ENCODE measurements at places on chromosomes 7 and 10. TPM values are rescaled to one million over a fixed set of nuclear protein-coding genes. Genes with fewer than 3 reads are reported as not detected.

DNA sequence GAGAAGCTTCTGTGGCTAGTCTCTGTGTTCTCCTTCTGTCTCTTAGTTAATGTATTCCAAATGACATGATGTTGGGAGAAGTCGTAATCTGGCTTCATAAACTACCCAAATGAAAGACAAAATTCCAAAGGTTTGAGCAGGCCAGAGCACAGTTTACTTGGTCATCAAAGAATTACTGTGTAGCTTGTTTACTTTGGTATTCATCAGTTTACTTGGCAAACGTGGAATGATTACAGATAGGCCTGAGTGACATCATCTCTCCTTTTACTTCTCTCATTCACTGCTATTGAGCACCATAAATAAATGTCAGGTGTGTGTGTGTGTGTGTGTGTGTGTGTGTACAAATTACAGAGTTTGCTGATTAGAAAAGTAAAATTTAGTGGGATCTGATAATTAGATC lies 327.3 kb downstream of the PHTF2 start:
- ATAC-seq: no peak

GRCh38 chr7:66119245-66119850 lies 4.7 kb downstream of the CRCP start:
- ATAC-seq: no peak

GRCh38 chr7:74455291-74455804 lies 1.6 kb downstream of the GTF2IRD1 start:
- ATAC-seq: no peak

- ATAC-seq: no peak
Measured at GRCh38 chr7:135075716-135076115, 72.2 kb upstream of the TMEM140 start.

DNA sequence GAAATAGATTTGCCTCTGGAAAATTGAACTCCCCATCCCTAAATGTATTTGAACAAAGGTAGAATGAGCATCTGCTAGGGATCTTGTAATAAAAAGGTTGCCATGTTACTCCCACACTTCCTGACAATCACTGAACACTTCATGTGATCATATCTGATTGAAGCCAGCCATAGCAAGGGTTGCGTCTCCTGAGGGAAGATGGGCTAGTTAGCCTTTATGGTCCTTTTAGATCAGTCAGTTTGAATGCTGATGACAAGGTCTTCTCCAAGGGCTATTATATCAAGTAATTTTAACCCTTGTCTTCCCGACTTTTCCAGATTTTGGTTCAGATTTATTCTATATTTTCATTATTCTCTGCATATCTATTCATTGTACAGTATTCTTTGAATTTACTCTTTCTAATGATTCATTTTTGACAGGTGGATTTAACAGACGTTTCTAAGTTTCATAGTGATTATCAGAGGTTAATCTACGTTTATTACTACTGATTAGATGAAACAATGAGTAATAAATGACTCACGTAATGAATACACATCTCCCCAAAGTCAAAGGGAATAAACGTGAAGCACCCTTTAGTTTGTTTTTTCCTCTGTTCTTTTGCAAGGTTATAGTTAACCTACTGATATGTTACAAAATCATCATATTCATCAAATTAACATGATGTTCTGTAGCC lies 28.1 kb downstream of the CSGALNACT2 start:
- no peak for ATAC-seq

DNA sequence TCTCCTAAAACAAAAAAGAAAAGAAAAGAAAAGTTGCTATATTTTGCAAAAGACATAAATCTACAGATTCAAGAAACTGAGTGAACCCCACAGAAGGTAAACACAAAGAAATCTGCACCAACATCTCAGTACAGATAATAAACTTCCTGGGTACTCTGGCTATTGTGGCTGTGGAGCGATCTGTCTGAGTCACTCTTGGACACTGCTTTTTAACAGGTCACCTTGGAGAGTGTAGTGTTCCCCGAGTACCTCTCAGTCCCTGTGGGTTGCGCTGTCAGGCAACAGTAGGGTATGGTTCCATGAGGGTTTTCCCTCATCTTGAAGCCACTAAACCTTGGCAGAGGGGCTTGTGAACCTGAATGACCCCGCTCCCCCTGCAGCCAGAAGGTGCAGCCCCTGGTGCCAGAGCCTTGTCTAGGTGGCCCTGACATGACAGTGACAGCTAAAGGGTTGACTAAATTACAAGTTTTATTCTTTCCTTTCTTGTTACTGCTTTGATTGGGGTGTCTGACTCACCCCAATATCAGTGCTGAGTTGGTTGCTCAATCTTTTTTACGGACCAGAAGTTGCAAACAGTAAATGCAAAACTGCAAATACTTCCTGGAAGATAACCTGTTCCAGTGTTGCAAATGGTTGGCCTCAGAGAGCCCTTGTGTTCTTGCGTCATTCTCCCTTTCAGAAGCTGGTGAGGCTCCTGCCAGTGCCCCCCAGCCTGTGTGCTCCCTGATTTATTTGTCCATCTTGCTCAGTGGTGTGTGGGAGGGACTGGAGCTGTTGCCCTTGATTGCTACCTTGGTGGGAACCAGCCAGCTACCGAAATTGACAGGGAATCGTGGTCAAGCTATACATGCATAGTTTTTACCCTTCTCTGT lies 30.6 kb downstream of the POR start:
- peak; percentile 72 for ATAC-seq

DNA sequence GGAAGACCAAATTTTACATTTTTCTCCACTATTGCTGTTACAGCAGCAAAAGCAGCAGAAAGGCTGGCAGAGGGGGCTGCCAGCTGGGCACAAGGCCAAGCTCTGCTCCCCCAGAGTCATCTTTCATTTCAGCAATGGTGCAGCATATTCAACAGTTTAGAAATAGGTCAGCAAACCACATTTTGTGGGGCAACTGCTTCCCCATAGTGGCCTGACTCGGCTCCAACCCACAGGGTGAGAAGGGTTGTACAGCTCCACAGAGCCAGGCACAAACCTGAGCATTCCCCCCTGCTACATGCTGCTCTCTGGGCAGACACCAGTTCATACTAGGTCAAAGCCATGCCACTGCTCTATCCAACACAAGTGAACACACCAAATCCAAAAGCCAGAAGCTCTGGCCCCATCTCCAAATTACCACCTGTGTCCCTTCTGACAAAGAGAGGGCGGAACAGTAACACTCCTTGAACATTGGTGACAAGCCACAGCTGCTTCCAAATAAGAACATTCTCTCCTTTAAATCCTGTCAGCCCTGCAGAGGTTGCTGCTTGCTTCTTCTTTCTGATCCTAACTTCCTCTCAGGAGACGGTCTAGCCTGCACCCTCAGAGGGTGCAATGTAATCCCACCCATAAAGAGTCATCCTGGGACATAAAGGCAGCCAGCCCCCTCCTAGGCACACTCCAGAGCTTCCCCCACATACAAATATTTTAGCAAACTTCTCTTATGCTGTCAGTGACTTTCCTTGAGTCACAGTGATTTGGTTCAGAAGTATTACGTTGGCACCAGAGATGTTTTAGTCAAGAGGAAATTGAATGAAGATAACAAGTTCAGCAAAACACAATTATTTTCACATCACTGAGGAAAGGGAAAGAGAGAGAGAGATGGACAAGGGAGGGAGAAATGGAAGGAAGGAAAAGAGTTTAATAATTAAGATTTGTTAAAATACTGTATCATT lies 39.0 kb upstream of the SLIT1 start:
- ATAC-seq: no peak

DNA sequence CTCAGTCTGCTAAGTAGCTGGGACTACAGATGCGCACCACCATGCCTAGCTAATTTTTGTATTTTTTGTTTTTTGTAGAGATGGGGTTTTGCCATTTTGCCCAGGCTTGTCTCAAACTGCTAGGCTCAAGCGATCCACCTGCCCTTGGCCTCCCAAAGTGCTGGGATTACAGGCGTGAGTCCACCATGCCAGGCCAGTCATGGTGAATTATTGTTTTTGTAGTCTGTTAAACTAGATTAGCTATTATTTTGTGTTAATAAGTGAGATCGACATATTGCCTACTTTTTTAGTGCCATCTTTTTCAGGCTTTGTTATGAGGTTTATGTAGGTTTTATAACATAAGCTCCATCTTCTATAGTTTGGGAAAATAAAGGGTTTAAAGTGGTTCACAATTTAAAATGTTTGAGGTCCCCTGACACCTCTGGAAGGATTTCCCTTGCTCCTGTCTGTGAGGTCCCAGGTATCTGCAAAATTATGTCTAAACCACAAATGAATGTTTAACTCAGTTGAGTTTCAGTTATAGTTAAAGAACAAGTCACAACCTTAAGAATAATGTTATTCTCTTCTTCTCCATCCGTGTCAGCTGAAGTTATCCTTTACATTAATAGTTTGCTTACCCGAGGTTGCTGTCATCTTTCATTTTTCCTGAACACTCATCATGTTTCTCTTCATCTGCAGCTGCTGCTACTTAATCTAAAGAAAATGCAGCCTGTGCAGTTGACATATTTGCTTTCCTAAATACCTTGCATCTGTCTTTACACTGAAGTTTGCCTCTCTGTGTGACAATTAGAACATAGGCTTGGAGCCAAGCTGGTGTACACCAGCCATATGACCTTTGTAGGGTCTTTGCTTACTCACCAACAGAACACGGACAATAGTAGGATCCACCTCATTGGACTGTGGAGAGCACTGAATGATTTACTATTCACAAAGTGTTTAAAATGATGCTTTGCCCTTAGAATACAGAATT lies 8.9 kb upstream of the VSTM4 start:
- no peak for ATAC-seq

DNA sequence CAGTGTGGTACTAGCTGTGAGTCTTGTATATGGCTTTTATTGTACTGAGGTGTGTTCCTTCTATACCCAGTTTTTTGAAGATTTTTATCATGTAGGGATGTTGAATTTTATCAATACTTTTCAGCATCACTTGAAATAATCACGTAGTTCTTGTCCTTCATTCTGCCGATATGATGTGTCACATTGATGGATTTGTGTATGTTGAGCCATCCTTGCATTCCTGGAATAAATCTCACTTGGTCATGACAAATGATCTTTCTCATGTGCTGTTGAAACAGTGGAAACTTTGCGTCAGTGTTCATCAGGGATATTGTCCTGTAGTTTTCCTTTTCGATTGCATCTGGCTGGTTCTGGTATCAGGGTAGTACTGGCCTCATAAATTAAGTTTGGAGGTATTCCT lies 7.1 kb upstream of the PRKAR1B start:
- no peak for ATAC-seq

DNA sequence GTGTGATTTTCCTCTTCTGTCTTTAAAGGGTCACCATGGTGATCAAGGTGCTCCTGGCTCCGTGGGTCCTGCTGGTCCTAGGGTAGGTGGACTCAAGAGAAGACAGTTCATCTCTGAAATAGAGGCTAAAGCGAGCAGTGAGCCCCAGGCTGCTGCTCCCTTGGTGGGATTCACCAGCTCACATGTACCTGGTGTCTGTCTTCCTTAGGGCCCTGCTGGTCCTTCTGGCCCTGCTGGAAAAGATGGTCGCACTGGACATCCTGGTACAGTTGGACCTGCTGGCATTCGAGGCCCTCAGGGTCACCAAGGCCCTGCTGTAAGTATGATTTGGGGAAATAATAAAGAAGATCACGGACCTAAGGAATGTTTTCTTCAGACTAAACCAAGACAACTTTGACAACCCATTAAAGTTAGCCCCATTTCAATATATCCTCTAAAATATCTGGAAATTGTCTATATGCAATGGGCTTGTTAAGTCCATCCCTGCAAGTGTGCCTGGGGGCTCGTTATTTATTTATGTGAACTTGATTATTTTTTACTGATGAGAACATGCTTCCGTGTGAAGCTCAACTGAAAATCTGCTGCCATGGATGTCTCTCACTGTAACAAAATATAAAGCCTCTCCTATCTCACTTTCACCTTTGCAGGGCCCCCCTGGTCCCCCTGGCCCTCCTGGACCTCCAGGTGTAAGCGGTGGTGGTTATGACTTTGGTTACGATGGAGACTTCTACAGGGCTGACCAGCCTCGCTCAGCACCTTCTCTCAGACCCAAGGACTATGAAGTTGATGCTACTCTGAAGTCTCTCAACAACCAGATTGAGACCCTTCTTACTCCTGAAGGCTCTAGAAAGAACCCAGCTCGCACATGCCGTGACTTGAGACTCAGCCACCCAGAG lies 32.5 kb downstream of the COL1A2 start:
- no peak for ATAC-seq

- peak; percentile 99 for ATAC-seq
Measured at GRCh38 chr7:93921607-93922566, at the start of gene GNG11. TSS of gene GNG11 (plus strand) at chr7:93921735. CDS start at chr7:93922138, 403 bp downstream.

GRCh38 chr10:71581376-71581775 lies 138.2 kb downstream of the C10orf105 start:
- ATAC-seq: no peak

The HOXA7 gene
- 6.4 TPM for total RNA-seq

The SLC16A9 gene
- total RNA-seq: 31.7 TPM

The DNAH11 gene
- total RNA-seq: 1.8 TPM

The TET1 gene
- total RNA-seq: 29.3 TPM

The LEP gene
- total RNA-seq: not detected
